Stimulated activated CD4-positive, alpha-beta T cell treated with anti-CD3 and anti-CD28 coated beads, Interleukin-12 subunit alpha, Interleukin-12 subunit beta, amount 100 ng/mL, for 48 hours (primary cell): ENCODE measurements at places on chromosomes 2 and 18.

DNA sequence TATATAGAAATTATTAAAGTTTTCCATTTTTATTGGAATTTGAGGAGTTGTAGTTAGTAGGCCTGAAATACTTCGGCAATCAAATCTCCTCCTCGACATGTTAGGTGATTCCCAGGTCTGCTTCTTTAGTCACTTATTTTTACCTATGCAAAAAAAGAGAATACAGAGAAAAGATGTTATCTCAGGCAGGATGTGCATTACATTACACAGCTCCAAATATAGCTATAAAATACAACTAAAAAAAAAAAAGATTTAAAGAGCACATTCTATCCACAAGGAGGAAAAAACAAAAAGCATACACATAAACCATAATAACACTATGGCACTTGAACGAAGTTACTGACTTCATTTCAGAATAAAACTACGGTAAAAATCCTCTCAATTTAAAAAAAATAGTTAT lies 8.1 kb downstream of the STK17B start:
- no peak for DNase-seq

DNA sequence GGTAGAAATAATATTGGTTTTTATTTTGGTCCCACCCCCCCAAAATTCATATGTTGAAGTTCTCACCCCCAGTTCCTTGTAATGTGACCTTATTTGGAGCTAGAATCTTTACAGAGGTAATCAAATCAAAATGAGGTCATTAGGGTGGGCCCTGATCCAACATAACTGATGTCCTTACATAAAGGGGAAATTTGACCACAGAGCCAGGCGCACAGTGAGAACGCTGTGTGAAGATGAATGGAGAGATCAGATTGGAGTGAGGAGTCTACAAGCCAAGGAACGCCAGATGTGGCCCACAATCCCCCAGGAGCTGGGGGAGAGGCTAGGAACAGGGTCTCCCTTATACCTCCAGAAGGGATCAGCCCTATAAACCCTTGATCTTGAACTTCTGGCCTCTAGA lies 31.6 kb upstream of the TRIB2 start:
- no peak for DNase-seq

GRCh38 chr2:230408244-230408842 lies 7.7 kb upstream of the SP100 start:
- no peak for DNase-seq

- no peak for DNase-seq
Observed at GRCh38 chr2:223062396-223062795, 10.4 kb downstream of the KCNE4 start.

DNA sequence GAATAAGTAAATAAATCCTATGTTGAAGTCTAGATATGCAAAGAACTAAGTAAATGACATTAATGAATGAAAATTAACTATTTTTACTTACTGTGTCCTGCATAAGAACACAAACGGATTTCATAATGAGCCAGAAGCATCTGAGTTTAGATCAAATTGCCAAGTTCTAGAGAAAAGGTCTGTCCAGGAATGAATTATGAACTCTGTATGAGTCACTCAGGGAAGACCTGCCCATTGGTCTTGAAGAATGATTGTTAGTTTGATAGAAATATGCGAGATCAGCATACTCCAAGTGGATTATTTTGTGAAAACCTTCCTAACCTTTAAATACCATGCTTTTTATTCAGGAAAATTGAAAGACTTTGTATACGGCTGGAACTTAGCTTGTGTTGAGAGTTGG lies 189.5 kb downstream of the DOK6 start:
- no peak for DNase-seq

DNA sequence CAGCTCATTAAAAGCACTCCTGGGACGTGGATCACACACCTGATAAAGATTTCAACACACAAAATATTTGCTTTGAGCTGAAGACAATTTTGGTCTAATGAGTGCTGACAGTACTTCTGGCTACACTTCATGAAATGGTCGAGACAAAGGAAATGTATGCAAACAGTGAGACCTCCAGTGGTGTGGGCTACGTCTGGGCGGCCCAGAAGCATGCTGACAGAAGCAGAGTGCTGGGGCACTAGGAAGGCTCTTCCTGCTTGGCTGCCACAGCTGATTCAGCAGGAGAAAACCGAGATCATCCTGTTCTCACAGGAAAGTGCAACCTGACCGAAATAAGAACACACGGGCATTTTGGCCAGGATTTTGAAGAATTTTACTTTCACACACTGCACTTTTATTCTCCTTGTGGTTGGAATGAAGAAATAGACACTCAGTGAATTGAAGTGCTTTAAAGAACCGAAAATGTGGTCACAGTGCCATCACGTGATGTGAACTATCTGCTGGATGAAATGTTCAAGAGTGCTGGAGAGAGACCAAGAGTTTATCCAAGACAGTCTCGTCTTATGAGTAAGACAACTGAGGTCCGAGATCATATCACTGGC lies 149.5 kb downstream of the CCBE1 start:
- no peak for DNase-seq

GRCh38 chr2:60628026-60628425 lies 74.6 kb upstream of the BCL11A start:
- no peak for DNase-seq

- no peak for DNase-seq
Observed at GRCh38 chr2:189631849-189632248, 29.4 kb upstream of the ASNSD1 start.

DNA sequence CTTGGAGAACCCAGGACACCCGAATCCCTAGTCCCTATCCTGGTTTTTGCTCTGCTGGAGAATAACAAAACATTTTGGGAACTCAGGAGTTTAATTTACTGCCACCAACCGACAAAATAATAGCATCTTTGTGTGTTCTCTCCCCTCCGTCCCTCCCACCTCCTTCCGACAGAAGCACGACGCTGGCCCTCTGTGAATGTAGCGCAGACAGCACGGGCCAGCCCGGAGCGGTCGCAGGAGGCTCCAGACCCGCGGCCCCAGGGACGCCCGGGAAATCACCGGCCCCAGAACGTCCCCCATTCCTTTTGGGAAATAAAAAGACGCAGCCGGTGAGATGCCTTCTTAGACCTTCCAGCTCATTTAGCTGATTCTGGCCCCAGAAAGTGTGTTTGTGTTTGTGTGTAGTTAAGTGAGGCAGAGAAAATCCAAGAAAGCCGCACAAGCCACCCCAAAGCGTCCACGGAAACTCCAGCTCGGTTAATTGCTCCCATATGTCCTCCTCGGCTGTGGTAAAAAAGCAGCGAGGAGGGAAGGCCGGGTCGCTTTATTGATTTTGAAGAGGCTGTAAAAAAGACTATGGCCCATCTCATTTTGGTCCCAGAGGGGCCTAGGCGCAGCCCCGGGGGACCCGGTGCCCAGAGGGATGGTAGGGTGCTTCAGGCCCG lies 577 bp upstream of the TANC1 start:
- DNase-seq = no peak

DNA sequence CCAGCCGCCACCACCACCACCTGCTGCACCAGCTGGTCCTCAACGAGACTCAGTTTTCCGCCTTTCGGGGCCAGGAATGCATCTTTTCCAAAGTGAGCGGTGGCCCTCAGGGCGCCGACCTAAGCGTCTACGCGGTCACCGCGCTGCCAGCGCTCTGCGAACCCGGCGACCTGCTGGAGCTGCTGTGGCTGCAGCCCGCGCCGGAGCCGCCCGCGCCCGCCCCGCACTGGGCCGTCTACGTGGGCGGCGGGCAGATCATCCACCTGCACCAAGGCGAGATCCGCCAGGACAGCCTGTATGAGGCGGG lies 1.6 kb downstream of the LRATD1 start:
- no peak for DNase-seq

DNA sequence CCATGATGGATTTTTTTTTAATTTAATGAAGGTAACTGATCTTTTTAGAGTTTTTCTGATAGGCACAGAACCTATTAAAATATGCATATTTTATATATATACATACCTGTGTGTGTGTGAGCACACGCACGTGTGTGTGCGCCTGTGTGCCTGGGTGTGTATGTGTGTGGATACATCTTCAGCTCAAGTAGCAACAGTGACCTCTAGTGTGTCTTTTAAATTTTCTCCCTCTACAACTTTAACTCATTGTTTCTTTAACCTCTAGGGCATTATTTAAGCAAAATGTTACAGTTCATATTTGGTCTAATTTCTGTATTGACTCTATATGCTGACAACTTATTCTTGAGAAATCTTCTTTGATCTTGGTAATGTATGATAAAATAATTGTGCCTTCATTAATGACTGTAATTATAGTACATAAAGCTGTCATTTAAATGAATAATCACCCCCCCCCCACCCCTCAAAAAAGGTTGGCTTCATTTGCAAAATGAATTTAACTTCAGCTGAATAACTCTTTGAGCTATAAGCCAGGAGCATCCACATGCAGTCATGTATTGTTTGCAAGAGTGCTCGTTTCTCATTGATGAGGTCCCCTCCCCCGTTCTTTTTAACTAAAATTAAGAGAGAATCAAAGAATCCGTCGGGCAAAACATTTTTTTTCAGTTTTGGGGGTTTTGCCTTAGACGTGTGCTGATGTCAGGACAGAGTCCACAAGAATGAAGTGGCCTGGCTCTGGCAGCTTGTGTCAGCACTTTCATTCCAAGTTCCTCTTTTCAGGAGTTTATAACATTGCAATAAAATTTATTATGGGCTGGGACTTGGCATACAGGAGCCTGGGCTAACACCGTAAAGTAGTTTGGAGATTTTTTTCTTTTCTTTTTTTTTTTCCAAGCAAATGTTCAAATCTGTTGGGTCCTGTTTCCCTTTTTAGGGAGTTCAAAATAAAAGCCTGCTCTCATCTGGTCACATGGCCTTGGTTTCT lies 80.0 kb downstream of the ETAA1 start:
- DNase-seq = no peak

- no peak for DNase-seq
Observed at GRCh38 chr2:233818639-233819621, 35.4 kb downstream of the HJURP start.

DNA sequence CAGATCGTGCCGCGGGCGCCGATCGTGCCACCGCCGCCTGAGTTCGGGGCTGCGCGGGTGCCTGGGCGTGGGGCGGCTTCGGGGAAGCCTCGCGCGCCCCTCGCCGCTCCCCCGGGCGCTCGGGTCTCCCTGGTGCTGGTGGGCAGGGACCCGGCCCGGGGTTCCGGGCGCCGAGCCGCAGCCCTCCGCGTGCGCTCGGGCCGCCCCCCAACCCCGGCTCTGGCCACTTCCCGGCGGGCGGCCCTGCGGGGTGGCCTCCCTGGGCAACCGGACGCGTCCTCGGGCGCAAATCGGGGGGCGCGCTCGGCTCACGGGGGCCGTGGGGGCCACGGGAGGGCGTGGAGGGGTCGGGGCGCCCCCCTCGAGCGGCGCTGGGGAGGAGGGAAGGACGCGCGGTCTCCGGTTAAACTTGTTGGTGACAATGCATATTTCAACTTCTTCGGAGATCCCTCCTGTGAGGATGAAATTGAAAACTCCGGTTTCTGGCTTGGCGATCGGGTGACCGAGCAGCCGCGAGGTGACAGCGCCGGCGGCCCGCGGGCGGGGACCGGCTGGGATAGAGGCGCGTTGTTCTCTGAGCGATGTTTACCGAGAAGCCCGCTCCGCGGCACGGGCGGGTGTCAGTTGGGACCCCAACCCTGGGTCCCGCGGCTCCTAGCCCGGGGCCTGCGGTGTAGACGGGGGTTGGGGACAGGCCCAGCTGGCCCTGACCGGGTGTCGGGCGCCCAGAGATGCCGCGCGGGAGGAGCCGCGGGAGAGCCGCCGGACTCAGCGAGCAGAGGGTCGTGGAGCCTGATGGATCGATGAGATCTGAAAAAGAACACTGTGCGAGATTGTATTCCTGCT lies 676 bp downstream of the SH3BP4 start:
- DNase-seq = no peak

DNA sequence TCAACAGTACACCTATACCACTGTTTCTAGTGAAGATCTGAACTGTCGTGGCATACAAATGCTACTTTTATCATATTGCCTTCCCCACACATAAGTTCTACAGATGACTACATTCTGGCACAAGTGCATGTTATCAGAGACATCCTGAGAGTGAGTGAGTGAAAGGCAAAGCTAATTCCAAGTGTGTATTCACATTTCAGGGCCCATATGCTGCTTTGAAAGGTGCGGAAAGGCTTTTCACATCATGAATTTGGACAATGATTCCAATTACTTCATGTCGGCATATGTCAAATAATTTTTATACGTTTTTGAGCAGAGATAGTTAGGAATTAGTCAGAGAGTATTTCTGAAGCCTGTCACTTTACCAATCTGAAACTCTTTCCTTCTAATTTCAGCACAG lies 101.7 kb downstream of the GAREM1 start:
- no peak for DNase-seq

DNA sequence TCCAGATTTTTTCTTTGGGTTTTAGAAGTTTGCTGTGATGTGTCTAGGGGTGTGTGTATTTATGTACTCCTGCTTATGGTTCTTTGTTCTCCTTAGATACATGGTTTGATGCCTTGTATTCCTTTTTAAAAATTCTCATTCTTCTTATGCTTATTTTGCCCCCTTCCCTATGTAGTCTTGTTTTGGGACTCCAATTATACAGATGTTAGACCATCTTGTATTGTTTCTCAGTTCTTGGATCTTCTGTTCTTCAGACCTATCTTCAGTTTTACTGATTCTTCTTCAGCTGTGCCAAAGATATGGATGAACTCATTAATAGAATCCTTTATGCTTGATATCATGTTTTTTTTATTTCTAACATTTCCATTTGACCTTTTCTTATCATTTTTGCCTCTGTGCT lies 14.2 kb upstream of the MSL3B start:
- no peak for DNase-seq

DNA sequence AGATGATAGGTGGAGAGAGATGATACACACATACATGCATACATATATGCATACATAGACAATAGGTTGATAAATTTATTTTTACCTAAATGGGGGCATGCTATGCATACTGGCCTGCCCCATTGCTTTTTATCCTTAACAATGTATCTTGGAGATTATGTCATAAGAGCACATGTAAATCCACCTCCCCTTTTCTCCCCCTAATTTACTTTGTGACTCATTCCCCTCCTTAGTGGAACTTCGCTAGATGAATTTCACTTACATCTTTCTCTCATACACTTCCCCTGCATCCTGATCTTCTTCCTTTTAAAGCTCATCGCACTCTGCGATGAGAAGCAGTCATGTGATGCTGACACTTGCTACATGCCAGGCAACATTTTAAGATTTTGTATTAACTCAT lies 223.6 kb downstream of the C1D start:
- DNase-seq = no peak

GRCh38 chr2:20221555-20221973 lies 3.4 kb downstream of the SDC1 start:
- DNase-seq = no peak

GRCh38 chr2:88100489-88100858 lies 27.4 kb downstream of the FABP1 start:
- DNase-seq = no peak

DNA sequence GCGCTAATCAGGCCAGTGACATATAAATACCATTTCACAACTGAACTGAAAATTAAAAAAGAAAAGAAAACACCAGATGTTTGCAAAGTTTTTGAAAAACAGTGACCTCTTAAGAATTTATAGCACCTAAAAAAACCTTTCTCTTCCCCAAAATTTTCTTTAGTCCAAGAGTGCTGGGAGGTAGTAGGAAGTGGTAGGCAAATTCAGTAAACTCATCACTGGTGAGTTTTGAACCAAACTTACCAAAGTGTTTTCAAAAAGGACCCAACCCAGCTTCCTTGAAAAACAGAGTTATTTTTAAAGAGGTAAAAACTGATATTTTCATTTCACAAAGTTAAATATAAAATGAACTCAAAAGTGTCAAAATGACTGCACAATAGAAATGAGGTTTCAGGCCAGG lies 90.4 kb downstream of the TMEM247 start:
- DNase-seq = no peak
